ENCODE measurements at places on chromosomes 3 and 15. TPM values are rescaled to one million over a fixed set of nuclear protein-coding genes. Genes with fewer than 3 reads are reported as not detected.

The ZDHHC23 gene
- 1.4 TPM for total RNA-seq

DNA sequence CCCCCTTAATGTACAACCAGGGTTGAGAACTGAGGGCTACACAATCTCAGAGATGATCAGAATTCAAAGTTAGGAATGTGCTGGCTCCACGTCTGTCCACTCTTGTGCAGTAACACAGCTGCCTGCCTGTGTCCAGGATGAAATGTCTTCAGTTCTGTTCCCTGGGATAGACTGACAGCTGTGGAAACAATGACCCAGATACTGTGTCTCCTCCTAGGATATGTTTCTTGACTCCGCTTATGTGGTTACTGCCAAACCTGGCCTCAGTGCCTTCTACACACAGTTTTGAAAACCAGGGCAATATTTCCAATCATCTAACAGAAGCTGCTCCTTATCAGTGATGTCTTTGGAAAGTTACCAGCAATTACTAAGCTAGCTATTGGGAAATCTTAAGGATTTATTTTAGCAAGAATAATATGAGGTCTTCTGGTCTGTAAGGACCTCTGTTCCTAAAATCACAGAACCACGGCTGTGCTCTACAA, 67.6 kb downstream of the NOX5 start:
- H3K27me3 ChIP-seq: no peaks in the 10 kb centered on the region
- H3K4me1 ChIP-seq: peaks cover 12% of the 10 kb centered on the region
- DNase-seq: peak; percentile 72
- no peaks in the 10 kb centered on the region for H3K36me3 ChIP-seq

The RAB6B gene
- 4.3 TPM for total RNA-seq

The SMCO1 gene
- total RNA-seq: not detected

GRCh38 chr15:59965741-59966140, 38.4 kb upstream of the FOXB1 start:
- no peak for DNase-seq
- H3K36me3 ChIP-seq: no peaks in the 10 kb centered on the region
- no peak overlapping the region for H3K4me3 ChIP-seq
- no peak overlapping the region for H3K27ac ChIP-seq

DNA sequence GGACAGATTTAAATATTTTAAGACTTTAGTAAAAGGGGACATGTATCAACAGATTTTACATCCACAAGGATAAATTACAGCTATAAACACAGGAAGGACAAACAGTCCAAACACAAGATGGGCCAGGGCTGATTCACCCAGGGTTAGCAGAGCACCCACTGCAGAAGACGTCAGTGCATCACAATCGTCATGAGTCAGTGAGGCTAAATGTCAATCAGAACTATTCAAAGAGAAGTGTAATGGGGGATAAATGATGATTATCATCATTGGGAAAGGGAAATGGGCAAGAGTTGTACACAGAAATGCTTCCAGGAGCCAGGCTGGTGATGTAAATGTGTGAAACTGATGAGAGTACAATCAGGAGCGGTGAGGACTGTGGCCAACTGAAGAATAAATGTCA, 226.8 kb downstream of the PLCL2 start:
- H3K4me3 ChIP-seq: no peak overlapping the region
- H3K27ac ChIP-seq: no peak overlapping the region
- no peaks in the 10 kb centered on the region for H3K4me1 ChIP-seq
- no peak for DNase-seq
- no peaks in the 10 kb centered on the region for H3K27me3 ChIP-seq

The SCAANT1 gene
- total RNA-seq: not detected

The GPR62 gene
- total RNA-seq: not detected

The PLXNA1 gene
- total RNA-seq: 7.5 TPM

GRCh38 chr3:49158792-49159191, 7.3 kb downstream of the CCDC71 start:
- DNase-seq: no peak
- H3K36me3 ChIP-seq: peaks cover 12% of the 10 kb centered on the region
- no peaks in the 10 kb centered on the region for H3K4me1 ChIP-seq
- no peaks in the 10 kb centered on the region for H3K27me3 ChIP-seq
- H3K4me3 ChIP-seq: no peak overlapping the region
- H3K27ac ChIP-seq: no peak overlapping the region

DNA sequence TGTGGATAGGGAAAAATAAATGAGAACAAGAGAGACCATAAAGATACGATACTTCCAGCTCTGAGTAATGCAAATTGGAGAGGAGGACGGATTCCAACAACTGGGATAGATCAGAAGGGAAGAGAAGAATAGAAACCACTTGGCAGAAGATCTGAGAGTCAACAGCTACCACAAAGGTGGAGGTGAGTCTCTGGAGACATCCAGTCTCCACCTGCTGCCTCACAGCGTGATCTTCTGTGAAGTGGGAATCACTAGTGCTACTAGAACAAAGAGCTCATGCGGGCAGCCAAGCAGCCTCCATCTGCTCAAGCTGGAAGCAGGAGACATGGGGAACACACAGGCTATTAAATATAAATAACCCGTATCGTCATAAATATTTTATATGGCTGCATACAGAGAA, 558.5 kb upstream of the CFAP20DC start:
- no peaks in the 10 kb centered on the region for H3K36me3 ChIP-seq
- H3K27ac ChIP-seq: no peak overlapping the region
- H3K4me3 ChIP-seq: no peak overlapping the region
- H3K4me1 ChIP-seq: no peaks in the 10 kb centered on the region

DNA sequence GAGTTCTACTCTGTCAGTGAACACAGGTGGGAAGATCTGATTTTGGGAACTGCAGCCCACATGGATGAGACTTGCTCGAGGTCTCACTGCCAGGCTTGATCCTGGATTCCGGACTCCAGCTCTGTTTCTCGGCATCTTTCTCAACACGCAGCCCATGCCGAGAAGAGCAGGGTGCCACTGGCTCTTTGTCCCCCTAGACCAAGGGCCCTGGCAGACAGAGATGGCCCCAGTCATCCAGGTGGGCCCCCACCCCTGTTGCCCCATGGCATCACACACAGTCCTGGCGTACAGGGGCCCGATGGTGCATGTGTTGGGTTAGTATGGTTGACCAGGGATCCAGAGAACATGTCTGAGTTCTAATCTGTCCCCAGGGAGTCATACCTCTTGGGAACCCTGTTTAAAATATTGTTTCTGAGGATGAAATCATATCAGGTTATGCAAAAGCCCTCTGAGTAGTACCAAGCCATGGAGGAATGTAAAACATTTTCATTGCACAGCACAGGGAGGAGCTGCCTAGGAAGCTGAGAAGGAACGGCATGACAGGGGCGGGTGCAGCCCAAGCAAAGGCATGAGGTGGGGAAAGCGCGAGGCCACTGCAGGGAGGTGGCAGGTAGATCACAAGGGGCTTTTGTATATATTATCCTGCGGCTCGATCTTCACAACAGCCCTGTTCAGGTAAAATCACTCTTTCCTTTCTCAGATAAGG, 320.6 kb downstream of the UACA start:
- H3K4me3 ChIP-seq: no peak overlapping the region
- no peaks in the 10 kb centered on the region for H3K27me3 ChIP-seq
- H3K36me3 ChIP-seq: no peaks in the 10 kb centered on the region
- DNase-seq: no peak

The CSPG4 gene
- total RNA-seq: 66.0 TPM

GRCh38 chr3:168100777-168101492, 5.2 kb upstream of the GOLIM4 start:
- peaks cover 4% of the 10 kb centered on the region for H3K4me1 ChIP-seq
- H3K36me3 ChIP-seq: no peaks in the 10 kb centered on the region
- DNase-seq: no peak
- H3K4me3 ChIP-seq: no peak overlapping the region
- no peaks in the 10 kb centered on the region for H3K27me3 ChIP-seq
- no peak overlapping the region for H3K27ac ChIP-seq

- no peak overlapping the region for H3K4me3 ChIP-seq
- no peaks in the 10 kb centered on the region for H3K36me3 ChIP-seq
- H3K4me1 ChIP-seq: peaks cover 34% of the 10 kb centered on the region
- no peak overlapping the region for H3K27ac ChIP-seq
- no peaks in the 10 kb centered on the region for H3K27me3 ChIP-seq
Observed at GRCh38 chr15:99406120-99406519, 154.8 kb downstream of the LRRC28 start.

GRCh38 chr15:45586601-45587094, 531 bp upstream of the BLOC1S6 start:
- H3K27ac ChIP-seq: peak overlapping the region; percentile 99
- DNase-seq: no peak
- H3K27me3 ChIP-seq: no peaks in the 10 kb centered on the region
- no peaks in the 10 kb centered on the region for H3K36me3 ChIP-seq

GRCh38 chr3:117218641-117219048, 509.1 kb downstream of the TUSC7 start:
- H3K4me1 ChIP-seq: no peaks in the 10 kb centered on the region
- no peak for DNase-seq
- H3K4me3 ChIP-seq: no peak overlapping the region
- H3K36me3 ChIP-seq: no peaks in the 10 kb centered on the region
- no peak overlapping the region for H3K27ac ChIP-seq

The CDCP1 gene
- total RNA-seq: 1.2 TPM

- H3K27me3 ChIP-seq: peaks cover 18% of the 10 kb centered on the region
- H3K27ac ChIP-seq: no peak overlapping the region
- no peaks in the 10 kb centered on the region for H3K36me3 ChIP-seq
- H3K4me1 ChIP-seq: peaks cover 9% of the 10 kb centered on the region
- H3K4me3 ChIP-seq: no peak overlapping the region
Observed at GRCh38 chr3:132038198-132038825, 3.5 kb upstream of the CPNE4 start.

GRCh38 chr15:50260969-50261496, 4.5 kb downstream of the HDC start:
- H3K4me1 ChIP-seq: no peaks in the 10 kb centered on the region
- no peak overlapping the region for H3K4me3 ChIP-seq
- DNase-seq: no peak
- H3K36me3 ChIP-seq: no peaks in the 10 kb centered on the region
- H3K27ac ChIP-seq: no peak overlapping the region

DNA sequence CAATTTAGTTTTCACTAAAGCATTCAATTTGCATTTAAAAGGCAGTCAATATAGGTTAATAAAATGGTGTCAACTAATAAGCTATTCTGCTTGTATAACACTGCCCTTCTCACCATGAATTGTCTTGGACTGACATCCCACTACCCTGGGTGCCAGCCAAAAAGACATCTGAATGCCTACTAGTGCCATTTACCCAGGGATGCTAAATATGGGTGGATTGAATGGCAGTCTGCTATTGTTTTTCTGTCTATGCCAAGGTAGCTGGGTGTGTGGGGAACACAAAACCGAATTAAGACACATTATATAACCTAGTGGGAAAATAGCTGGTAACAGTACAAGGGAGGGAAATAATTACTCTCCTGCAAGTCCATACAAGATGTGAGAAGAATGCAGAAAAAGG, 240.0 kb upstream of the CFAP20DC start:
- H3K27ac ChIP-seq: no peak overlapping the region
- no peaks in the 10 kb centered on the region for H3K4me1 ChIP-seq
- no peak overlapping the region for H3K4me3 ChIP-seq
- H3K27me3 ChIP-seq: no peaks in the 10 kb centered on the region
- DNase-seq: no peak

The COL8A1 gene
- 15.3 TPM for total RNA-seq

The CCK gene
- total RNA-seq: 6.9 TPM

The WWTR1 gene
- total RNA-seq: 340 TPM

- no peaks in the 10 kb centered on the region for H3K36me3 ChIP-seq
- H3K27me3 ChIP-seq: no peaks in the 10 kb centered on the region
- no peaks in the 10 kb centered on the region for H3K4me1 ChIP-seq
- no peak overlapping the region for H3K27ac ChIP-seq
Observed at GRCh38 chr3:134126153-134126552, 96.4 kb upstream of the SLCO2A1 start.

The SV2B gene
- total RNA-seq: 3.1 TPM

DNA sequence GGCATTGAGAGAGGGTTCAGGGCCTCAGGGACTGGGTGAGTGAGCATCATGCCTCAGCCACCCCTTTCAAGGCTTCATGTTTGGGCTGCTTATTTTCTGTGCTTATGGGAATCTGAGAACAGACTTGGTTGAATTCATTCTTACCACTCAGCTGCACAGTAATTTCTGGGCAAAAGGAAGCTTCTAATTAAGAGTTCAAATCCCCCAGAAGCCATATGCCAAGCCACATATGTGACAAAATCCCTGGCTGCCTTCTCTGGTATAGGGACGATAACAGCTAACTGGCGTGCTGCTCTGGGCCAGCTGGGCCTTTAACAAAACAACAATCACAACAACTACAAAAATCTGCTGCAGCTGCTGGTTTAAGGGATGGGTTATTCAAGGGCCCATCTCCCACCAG, 181.0 kb upstream of the ANKRD28 start:
- no peaks in the 10 kb centered on the region for H3K27me3 ChIP-seq
- DNase-seq: no peak
- no peak overlapping the region for H3K27ac ChIP-seq
- H3K4me3 ChIP-seq: no peak overlapping the region
- H3K4me1 ChIP-seq: no peaks in the 10 kb centered on the region

The SECISBP2L gene
- 44.6 TPM for total RNA-seq

DNA sequence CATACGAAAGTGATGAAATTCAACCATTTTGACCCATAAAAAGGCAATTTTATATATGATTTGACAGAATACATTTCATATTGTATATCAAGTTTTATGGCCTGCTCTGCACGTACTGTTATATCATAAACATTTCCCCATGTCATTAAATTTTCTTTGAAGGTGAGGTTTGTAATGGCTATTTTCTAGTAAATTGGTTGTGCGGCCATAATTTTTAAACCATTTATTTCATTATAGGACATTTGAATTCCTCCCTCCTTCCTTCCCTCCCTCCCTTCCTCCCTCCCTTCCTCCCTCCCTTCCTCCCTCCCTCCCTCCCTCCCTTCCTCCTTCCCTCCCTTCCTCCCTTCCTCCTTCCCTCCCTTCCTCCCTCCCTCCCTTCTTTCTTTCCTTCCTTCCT, 87.4 kb upstream of the AGBL1 start:
- no peaks in the 10 kb centered on the region for H3K27me3 ChIP-seq
- H3K27ac ChIP-seq: no peak overlapping the region
- no peak overlapping the region for H3K4me3 ChIP-seq
- DNase-seq: no peak
- H3K4me1 ChIP-seq: no peaks in the 10 kb centered on the region

DNA sequence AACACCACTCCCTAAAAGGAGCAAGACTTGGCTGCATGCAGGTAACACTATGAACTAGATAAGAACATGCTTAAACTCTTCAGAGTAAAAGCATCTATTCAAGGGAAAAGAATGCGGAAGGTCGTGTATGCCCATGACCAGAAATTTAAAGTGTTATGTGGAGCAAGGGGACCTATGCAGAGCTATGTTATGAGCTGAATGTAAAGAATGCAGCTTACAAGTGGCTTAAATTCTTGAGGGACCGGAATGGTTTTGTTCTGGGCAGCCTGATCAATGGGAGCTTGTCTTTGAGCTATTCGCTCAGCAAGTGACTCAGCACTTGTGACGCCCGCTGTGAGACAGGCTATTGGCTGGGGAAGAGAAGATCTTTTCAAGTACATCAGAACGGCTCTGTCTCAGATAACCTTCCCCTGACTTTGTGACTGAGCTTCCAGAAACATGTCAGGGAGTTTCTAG, 367.5 kb upstream of the THBS1 start:
- no peaks in the 10 kb centered on the region for H3K27me3 ChIP-seq
- peak overlapping the region; percentile 42 for H3K27ac ChIP-seq
- H3K4me1 ChIP-seq: peaks cover 9% of the 10 kb centered on the region
- DNase-seq: peak; percentile 66

The LRRC31 gene
- not detected for total RNA-seq

Measured in sigmoid colon (tissue), 7 donors.